SJCRH30 (cell line): ENCODE measurements at places on chromosomes 13 and 19. TPM values are rescaled to one million over a fixed set of nuclear protein-coding genes. Genes with fewer than 3 reads are reported as not detected.
A peak's percentile ranks its signal among the peaks of the same experiment; 100 is the strongest.

DNA sequence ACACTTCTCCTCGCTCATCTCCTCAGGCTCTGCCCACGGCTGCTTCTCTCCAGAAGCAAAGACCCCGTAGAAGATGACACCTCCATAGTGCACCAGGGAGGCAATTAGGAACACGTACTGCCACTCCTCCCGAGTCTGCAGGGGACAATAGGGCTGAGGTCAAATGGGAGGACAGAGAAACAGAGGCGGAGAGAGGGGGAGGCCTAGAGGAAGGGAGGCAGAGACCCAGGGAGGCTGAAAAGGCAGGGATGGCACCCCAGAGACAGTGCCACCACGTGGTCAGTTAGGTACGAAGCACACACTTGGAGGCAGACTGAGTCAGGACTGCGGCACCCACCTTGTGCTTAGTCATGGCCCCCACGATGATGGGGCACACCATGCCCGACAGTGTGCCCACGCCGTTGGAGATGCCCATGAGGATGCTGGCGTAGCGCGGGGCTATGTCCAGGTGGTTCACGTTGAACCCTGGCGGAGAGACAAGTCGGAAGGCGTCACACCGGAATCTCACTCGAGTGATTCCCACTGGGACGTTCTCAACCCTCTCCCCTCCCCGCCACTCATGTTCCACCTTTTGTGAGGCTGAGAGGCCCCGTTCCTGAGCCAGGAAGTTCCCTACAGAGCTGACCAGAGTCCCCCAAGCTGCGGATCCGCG, 5.6 kb downstream of the GFY start:
- DNase-seq = no peak

GRCh38 chr13:31209172-31209840, 9.5 kb downstream of the B3GLCT start:
- peak; percentile 98 for DNase-seq

DNA sequence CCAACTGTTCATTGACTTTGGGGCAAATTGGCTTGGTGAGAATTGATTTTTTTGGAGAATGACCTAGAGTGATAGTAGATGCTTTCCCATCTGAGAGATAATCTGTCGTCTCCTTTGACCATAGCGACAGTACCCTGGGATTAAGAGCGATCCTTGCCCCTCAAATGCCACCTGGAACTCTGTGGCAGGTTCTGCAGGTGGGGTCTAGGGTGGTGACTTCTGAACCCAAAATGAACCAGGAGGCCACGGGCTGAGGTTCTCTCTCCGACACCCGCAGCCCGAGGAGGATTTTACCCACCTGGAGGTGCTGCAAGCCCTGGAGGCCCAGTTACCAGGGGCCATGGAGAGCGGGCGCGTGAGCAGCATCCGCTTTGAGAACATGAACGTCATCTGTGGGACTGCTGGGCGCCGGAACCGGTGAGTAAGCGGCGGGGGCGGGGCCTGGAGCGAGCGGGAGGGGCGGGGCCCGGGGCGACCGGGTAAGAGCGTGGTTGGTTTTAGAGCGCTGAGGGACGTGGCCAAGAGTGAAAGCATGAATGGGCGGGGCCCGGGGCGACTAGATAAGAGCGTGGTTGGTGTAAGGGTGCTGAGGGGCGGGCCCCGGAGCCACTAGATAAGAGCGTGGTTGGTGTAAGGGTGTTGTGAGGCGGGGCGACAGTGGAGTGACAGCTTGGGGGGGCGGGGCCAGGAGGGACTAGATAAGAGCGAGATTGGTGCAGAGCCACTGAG, 8.6 kb downstream of the C19orf81 start:
- DNase-seq = no peak

DNA sequence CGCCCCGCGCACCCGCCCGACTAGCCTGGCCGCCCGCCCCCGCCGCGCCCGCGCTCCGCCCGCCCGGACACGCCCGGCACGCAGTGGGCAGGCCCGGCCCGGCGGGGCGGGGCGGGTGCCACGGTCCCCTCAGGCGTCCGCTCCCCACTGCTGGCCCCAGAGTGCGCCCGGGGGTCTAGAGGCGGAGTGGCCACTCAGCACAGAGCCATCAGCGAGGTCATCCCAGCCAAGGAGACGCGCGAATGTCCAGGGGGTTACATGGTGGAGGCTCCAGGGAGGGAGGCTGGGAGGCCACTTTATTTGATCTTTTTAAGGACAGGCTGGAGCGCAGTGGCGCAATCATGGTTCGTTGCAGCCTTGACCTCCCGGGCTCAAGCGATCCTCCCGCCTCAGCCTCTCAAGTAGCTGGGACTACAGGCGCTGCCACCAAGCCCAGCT, 236 bp upstream of the TINCR start:
- no peak for DNase-seq

GRCh38 chr13:34035676-34036325, 217.9 kb downstream of the RFC3 start:
- DNase-seq = no peak

LRRC25 gene
- not detected in 2 replicates for total RNA-seq

GRCh38 chr13:30752201-30752797, 17.0 kb downstream of the ALOX5AP start:
- no peak for DNase-seq

- no peak for DNase-seq
These were observed 206.5 kb downstream of the TEX29 start for GRCh38 chr13:111526922-111527321.
